Activated CD4-positive, alpha-beta T cell treated with anti-CD3 and anti-CD28 coated beads, Interleukin-2, amount 10 ng/mL, durations not matched to agents 7 days and 5 days (primary cell): ENCODE measurements at places on chromosomes 1 and 21. TPM values are rescaled to one million over a fixed set of nuclear protein-coding genes. Genes with fewer than 3 reads are reported as not detected.

The TESK2 gene
- 2.6 TPM for total RNA-seq

The HRNR gene
- not detected for total RNA-seq

DNA sequence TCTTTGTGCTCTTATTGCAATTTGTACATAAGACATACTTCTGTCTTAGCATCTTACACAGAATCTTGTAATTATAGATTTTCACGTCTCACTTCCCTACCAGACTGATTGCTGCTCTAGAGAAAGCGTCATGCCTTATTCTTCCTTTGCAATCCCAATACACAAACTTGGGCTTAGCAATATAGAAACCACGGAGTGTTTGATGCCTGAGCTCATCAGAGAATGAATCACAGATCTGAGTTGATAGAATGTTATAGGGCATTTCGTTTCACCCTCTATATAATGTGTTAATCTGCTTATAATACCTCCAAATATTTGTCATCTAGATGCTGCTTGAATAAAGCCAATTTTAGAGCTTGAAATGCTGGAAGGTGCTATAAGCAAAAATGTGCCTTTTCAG lies 6.6 kb downstream of the FMO1 start:
- H3K4me3 ChIP-seq: no peak overlapping the region
- peaks cover 10% of the 10 kb centered on the region for H3K4me1 ChIP-seq
- DNase-seq: no peak
- peaks cover 29% of the 10 kb centered on the region for H3K27me3 ChIP-seq

DNA sequence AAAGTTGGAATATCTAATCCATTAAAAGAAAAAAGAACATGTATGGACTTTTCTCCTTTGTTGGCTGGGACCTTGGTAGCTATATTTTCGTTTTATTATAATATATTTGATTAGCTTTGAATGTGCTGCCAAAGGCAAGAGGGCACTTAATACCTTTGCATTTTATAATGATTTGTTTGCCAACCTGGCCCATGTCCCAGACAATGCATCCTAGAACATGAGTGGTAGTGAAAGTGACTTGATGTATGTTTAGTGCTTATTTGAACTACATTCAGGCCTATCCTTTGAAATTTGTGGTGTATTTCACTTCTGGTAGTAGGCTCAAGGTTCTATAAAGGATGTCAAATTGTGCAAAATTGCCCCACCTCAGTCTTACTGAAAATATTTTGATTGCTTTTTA lies 25.9 kb downstream of the CACHD1 start:
- no peak overlapping the region for H3K4me3 ChIP-seq
- DNase-seq: no peak
- no peak overlapping the region for H3K27ac ChIP-seq
- peaks cover 6% of the 10 kb centered on the region for H3K4me1 ChIP-seq
- H3K27me3 ChIP-seq: peaks cover 3% of the 10 kb centered on the region
- no peaks in the 10 kb centered on the region for H3K36me3 ChIP-seq

DNA sequence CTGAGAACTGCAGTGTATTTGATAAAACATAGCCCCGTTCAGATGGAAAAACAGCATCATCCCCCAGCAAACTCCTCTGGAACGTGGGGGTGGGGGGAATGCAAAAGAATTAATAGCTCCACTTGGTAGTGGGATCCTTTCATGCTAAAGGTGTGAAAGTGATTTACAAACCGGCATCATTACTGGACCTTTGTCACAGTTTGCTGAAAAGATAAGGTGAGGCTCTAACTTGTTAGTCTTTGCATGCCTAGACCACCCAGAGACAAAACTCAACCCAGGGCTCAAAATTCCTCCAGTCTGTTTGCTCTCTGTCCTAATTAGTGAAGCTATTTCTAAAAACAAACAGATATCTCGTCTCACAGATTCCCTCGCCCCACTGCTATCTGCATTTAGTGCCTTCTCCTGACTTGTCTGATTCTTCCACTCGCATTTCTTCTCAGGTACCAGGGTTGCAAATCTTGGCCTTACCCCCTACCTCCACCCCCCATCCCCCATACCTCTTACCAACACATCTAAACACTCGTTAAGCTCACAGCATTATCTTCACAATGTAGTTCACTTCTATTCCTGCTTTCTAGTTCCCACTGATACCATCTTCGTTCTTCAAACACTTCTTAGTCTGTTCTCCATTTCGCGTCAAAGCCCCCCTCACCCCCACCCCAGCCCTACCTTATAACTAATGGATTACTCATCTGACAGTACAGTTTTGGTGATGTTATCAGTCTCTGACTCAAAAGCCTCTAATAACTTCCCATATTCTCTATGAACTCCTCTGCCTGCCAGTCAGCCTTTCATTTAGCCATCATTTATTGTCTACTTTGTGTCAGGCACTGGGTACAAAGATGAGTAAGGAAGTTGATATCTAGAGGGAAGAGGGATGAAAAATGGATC lies 11.8 kb downstream of the IER5 start:
- peak overlapping the region; percentile 11 for H3K4me3 ChIP-seq
- peaks cover 7% of the 10 kb centered on the region for H3K36me3 ChIP-seq
- no peaks in the 10 kb centered on the region for H3K27me3 ChIP-seq
- DNase-seq: no peak

GRCh38 chr1:78254517-78254916 lies 208.8 kb downstream of the GIPC2 start:
- no peak overlapping the region for H3K4me3 ChIP-seq
- H3K36me3 ChIP-seq: no peaks in the 10 kb centered on the region
- no peak for DNase-seq

GRCh38 chr1:5901150-5901549 lies 91.1 kb downstream of the NPHP4 start:
- no peaks in the 10 kb centered on the region for H3K4me1 ChIP-seq
- no peak for DNase-seq
- H3K4me3 ChIP-seq: no peak overlapping the region
- H3K27me3 ChIP-seq: no peaks in the 10 kb centered on the region
- H3K27ac ChIP-seq: no peak overlapping the region
